ENCODE measurements at places on chromosomes 5 and 9. TPM values are rescaled to one million over a fixed set of nuclear protein-coding genes. Genes with fewer than 3 reads are reported as not detected.
A peak's percentile ranks its signal among the peaks of the same experiment; 100 is the strongest.

The PHF24 gene
- total RNA-seq: 0.10 TPM

The ZNF454 gene
- 2.3 TPM for total RNA-seq

The TSTD2 gene
- 25.9 TPM for total RNA-seq

The NADK2 gene
- 41.3 TPM for total RNA-seq

The F12 gene
- not detected for total RNA-seq

GRCh38 chr5:146378986-146379385 lies 40.3 kb downstream of the POU4F3 start:
- no peak for DNase-seq

DNA sequence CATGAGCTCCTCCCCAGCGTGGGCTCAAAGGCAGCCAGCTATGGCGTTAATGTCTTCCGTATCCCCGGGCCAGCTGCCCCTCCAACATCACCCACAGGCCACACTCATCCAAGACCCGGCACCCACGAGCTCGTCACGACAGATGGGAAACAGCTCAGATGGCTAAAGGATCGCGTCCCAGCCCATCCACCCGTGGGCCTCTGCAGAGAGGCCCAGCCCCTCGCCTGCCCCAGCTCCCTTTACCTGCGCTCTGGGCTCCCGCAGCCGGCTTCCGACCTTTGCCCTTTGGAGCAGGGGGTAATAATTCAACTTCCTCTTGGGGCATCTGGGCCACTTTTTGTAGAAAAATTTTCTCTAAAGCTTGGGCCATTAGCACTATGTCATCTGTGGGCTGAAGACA lies 16.5 kb downstream of the BRD3 start:
- DNase-seq: peak; percentile 17

- no peak for DNase-seq
Observed at GRCh38 chr5:68053202-68053601, 162.4 kb upstream of the PIK3R1 start.

DNA sequence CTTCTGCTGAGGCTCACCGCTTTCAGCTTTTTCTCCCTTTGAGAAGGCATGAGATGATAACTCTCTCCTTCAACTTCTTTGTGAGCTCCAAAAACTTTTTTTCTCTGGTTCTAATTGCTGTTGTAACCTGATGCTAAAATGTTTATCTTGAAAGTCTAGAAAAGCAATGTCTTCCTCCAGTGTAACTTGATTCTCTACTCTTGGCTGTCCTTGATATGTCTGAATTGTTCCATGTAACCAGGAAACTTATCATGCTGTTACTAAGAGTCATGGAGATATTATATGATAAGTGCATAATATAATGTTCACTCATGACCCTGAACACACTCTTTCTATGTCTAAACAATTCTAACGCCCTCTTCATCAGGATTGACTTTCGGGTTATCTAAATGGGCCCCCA lies 128.0 kb upstream of the ABCA1 start:
- DNase-seq: no peak

- no peak for DNase-seq
Observed at GRCh38 chr9:128611600-128612394, 44.9 kb downstream of the DYNC2I2 start.

DNA sequence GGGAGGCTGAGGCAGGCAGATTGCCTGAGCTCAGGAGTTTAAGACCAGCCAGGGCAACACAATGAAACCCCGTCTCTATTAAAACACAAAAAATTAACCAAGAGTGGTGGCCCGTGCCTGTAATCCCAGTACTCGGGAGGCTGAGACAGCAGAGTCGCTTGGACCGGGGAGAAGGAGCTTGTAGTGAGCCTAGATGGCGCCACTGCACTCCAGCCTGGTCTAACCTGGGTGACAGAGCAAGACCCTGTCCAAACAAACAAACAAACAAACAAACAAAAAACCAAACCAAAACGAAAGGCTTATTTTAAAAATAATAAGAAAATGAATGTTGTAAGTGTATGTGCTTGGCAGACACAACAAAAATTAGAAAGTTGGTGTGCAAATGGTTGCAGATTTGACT lies 536.3 kb upstream of the PTPRD start:
- no peak for DNase-seq

DNA sequence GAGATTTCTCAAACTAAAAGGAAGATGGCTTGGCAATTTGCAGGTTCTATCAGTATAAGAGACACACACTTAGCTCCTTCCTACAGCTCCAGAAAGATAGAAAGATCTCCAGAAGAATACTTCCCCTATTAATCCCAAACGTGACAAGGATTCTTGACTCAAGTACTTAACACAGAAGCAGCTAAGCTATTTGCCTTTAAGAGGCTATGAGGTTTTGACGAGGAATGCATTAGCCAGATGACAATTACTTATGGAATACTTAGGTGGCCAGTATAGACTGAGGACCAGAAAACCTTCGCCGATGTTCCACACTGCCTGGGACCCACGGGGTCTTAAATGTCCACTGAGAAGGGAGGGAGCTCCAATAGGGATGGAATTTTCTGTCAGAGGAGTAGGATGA lies 340.5 kb upstream of the KIF2A start:
- no peak for DNase-seq

DNA sequence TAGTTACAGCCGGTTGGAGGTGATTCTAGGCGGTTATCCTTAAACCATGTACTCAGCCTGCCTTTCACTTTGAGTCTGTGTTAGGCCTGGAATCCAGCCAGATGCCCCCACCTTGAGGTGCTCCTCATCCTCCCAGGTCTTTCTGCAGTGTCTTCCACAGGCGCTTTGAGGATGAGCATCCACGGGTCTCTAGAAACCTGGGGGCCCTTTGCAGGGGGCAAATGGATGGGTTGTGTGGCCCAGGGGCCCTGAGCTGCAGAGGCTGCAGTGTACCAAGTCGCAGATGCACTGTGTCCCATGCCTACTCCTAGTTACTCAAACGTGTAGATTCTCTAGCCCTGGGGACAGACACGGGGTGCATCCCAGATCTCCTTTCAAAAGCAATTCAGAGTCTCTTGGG lies 242.1 kb upstream of the IRX1 start:
- no peak for DNase-seq

- DNase-seq: no peak
Observed at GRCh38 chr5:163888366-163888765, 382.9 kb downstream of the MAT2B start.

- no peak for DNase-seq
Observed at GRCh38 chr5:40391642-40392041, 288.1 kb upstream of the PTGER4 start.

DNA sequence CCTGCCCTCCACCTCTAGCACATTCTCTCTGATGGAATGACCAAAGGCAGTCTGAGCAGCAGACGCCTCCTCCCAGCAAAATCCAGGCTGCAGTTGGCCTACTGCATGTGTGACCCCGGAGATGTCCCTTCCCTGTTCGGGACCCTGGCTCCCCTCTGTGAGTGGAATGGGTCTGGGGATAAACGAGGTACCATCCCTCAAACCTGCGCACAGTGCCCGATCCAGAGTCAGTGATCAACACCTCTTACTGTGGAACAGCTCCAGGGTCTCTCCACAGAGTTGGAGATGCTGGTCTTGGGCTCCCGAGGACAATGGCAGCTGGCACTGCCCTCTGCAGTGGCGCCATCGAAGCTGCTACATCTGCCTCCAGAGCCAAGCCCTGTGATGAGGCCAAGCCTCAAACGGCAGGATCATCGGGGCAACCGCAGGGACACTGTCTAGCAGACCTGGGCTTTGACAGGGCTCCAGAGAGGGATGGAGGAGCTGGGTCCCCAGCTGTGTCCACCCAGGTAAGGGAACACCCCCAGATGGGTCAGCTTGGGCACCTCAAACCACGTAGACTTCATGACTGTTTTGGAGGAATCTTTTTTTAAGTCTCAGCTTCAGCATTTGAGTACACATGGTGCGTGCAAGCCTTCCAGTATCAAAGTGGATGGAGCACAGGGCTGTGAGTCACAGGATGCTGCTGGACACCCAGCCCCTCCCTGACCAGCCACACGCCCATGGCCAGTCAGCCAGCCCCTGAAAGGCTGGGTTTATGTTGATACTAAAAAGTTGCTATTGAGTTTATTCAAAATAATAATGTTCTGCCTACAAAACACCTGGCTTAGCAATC lies 13.0 kb downstream of the MED10 start:
- no peak for DNase-seq

- peak; percentile 75 for DNase-seq
Observed at GRCh38 chr9:131734165-131734610, 5.7 kb downstream of the RAPGEF1 start.
